Neural progenitor cell (in vitro differentiated cells): ENCODE measurements at places on chromosomes 3 and 15. TPM values are rescaled to one million over a fixed set of nuclear protein-coding genes. Genes with fewer than 3 reads are reported as not detected.

- no peak for DNase-seq
Observed at GRCh38 chr15:27854601-27855000, 244.5 kb downstream of the OCA2 start.

- no peak for DNase-seq
Observed at GRCh38 chr15:26352909-26353308, 420.0 kb downstream of the GABRB3 start.

DNA sequence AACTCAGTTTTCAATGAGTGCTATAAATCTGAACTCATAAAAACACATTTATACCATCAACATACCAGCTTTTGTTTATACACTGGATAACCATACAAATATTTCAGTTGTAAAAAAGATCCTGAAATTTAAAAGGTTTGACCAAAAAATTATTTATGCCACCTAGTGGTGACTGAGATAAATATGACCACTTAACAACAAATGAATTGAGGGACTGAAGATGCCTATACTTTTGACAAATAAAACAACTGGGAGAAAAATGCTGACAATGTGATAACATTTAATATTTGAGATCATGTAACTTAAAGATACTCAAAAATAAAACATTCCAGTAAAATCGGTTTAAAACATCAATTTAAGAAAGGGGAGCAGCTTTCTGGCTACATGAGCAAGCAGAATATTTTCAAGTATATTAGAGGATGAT, 30.4 kb downstream of the ATG3 start:
- DNase-seq, result peak; percentile 15

- no peak for DNase-seq
Observed at GRCh38 chr3:132443421-132443820, 26.1 kb downstream of the DNAJC13 start.

DNA sequence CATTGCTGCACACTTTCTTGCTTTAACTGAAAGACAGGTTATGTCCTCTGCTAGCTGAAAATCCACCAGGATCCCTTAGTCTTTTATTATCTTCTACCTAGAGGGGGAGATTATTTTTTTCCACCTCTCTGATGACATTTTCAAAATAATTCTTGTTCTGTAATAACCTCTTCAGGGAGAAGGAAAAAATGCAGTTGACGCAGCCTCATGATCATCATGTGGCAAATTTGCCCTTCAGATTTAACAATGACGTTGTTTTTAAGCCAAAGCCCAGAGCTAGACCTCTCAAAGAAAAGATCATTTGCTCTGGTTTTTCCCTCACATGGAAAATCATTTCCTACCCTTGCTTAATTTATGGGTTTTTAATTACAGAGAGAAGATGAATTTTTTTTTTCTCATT, 724.9 kb downstream of the NLGN1 start:
- DNase-seq, result no peak

GRCh38 chr15:58505581-58505980, 73.8 kb downstream of the LIPC start:
- no peak for DNase-seq

- no peak for DNase-seq
Observed at GRCh38 chr15:80525853-80526252, 121.7 kb downstream of the ARNT2 start.

GRCh38 chr3:32951410-32951811, at the start of gene CCR4:
TSS of gene CCR4 (plus strand) at chr3:32951644. CDS start at chr3:32953423, 1,779 bp downstream.
- DNase-seq, result no peak

GRCh38 chr3:146138902-146139301, 22.1 kb downstream of the PLOD2 start:
- DNase-seq, result no peak

- DNase-seq, result no peak
Observed at GRCh38 chr15:74627766-74628165, 12.1 kb downstream of the CLK3 start.

Gene CCDC54
- total RNA-seq, result not detected in 2 replicates

Gene ADCY5
- total RNA-seq, result 1.0 and 1.6 TPM in 2 replicates

Gene GOLGA8S
- not detected in 2 replicates for total RNA-seq

Gene CPNE9
- 0.43 TPM in 1 of 2 replicates, not detected in the other for total RNA-seq
